Ureter (tissue), 1 donor: ENCODE measurements at places on chromosomes 11 and 22. TPM values are rescaled to one million over a fixed set of nuclear protein-coding genes. Genes with fewer than 3 reads are reported as not detected.

The MRPL23 gene
- total RNA-seq = 40.5 TPM

The CCDC134 gene
- 10.4 TPM for total RNA-seq

The HEPHL1 gene
- total RNA-seq = not detected

The KLHL35 gene
- 1.5 TPM for total RNA-seq

The DCHS1 gene
- 26.0 TPM for total RNA-seq

The APOA1 gene
- total RNA-seq = not detected

The NPTXR gene
- 27.0 TPM for total RNA-seq

The SUSD2 gene
- total RNA-seq = 8.3 TPM

The SULT4A1 gene
- total RNA-seq = 1.8 TPM

The HYOU1 gene
- total RNA-seq = 162 TPM

The RAC2 gene
- total RNA-seq = 30.4 TPM

The CCDC179 gene
- not detected for total RNA-seq

The RAG1 gene
- 1.1 TPM for total RNA-seq

The TNNT3 gene
- 57.7 TPM for total RNA-seq

The SCN3B gene
- 2.1 TPM for total RNA-seq

The ARHGEF12 gene
- total RNA-seq = 163 TPM

The GRAMD1B gene
- total RNA-seq = 3.5 TPM

The MUC6 gene
- total RNA-seq = not detected

The IL18 gene
- total RNA-seq = 20.0 TPM

The BTBD18 gene
- not detected for total RNA-seq

The PGR gene
- total RNA-seq = 3.0 TPM

The HSD17B12 gene
- total RNA-seq = 102 TPM

The SWAP70 gene
- total RNA-seq = 49.0 TPM

The PNPLA5 gene
- total RNA-seq = not detected

The YPEL4 gene
- 0.44 TPM for total RNA-seq

The CCDC116 gene
- total RNA-seq = 0.57 TPM

The MCAM gene
- 98.7 TPM for total RNA-seq

The C22orf31 gene
- total RNA-seq = not detected

The FANCF gene
- 17.9 TPM for total RNA-seq

The KCNK7 gene
- total RNA-seq = 0.83 TPM

The STK33 gene
- 13.1 TPM for total RNA-seq

The CYTH4 gene
- total RNA-seq = 16.3 TPM

The CATSPER1 gene
- total RNA-seq = not detected

The STT3A gene
- total RNA-seq = 138 TPM

The CEP126 gene
- 8.1 TPM for total RNA-seq

The UBQLN3 gene
- total RNA-seq = 0.70 TPM

The LMO2 gene
- 14.0 TPM for total RNA-seq

The LRRC32 gene
- total RNA-seq = 83.7 TPM

The FTH1 gene
- total RNA-seq = 2,368 TPM

The IFITM10 gene
- total RNA-seq = 49.2 TPM

The PARVG gene
- total RNA-seq = 13.5 TPM

The HOATZ gene
- total RNA-seq = not detected

The PATE2 gene
- 0.23 TPM for total RNA-seq

The GATD1 gene
- 82.5 TPM for total RNA-seq

The MMP8 gene
- not detected for total RNA-seq

The BAIAP2L2 gene
- 1.4 TPM for total RNA-seq
